ENCODE measurements at places on chromosomes 11 and 22.

- DNase-seq: no peak
These were observed 54.7 kb downstream of the SMIM38 start for GRCh38 chr11:69210310-69211035.

DNA sequence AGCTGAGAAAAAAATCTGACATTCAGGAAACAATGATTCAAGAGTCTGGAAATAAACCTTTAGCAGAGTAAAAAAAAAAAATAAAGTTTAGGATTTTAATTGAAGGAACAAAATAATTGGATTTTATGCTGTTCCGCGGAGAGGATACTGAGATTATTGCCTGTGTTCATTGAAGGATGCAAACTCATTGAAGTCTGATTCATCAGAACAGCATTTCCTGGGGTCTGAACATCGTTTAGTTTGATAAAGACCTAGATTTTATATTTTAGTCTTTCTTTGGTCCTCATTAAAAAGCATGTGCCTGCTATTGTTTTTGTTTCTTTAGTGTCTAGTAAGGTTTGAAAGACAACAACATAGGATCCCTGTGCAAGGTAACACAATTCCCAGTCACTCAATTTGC, 4.5 kb downstream of the TLCD5 start:
- DNase-seq: no peak

GRCh38 chr22:49090061-49090852, 737.4 kb downstream of the BRD1 start:
- DNase-seq: no peak

DNA sequence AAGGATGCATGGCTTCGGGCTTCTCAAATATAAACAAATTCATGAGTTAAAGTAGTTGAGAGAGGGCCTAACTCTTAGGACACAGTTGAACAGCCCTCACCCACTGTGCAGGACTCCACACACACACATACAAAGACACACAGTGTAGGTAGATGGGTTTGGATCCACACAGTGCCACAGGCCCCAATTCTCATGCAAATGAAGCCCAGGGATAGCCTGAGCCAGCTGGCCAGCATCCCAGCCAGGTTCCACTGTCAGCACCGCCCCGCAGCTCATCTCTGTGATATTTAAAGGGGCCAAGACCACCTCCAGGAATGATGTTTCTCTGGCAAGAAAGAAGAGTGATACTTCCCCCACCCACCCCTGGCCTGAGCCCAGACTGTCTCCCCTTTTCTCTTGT, 11.7 kb downstream of the SLC35C1 start:
- DNase-seq: no peak

GRCh38 chr22:30694640-30695350, at the start of gene OSBP2:
Gene OSBP2, plus strand, starts transcription at chr22:30694874. Its CDS starts 36 bp downstream, at chr22:30694910.
- no peak for DNase-seq

GRCh38 chr11:131683666-131684065, 313.3 kb downstream of the NTM start:
- DNase-seq: no peak

- DNase-seq: no peak
These were observed 88.9 kb downstream of the KCNQ1 start for GRCh38 chr11:2533587-2534133.

Measured in stimulated activated CD8-positive, alpha-beta memory T cell treated with anti-CD3 and anti-CD28 coated beads, Interleukin-4, amount 100 ng/mL, for 4 hours (primary cell).